ENCODE measurements at places on chromosomes 12 and 14.

GRCh38 chr14:59275668-59276067 lies 87.2 kb downstream of the DAAM1 start:
- no peak for DNase-seq

DNA sequence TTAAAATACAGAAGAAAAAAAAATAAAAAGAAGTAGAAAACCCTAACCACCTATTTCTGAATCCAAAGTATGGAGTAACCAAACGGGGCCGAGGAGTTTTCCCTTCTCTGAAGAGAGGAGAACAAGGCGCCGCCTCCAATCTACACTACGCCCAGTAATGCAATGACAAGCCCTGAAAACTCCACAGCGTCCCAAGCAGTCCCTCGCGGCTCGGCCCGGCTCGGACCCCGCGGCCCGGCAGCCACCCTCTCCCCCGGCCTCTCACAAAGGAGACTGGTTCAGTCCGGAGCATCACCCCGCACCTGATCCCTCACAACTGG lies 371 bp downstream of the CHD8 start:
- DNase-seq = no peak

GRCh38 chr14:39452680-39453079 lies 20.4 kb upstream of the FBXO33 start:
- DNase-seq = no peak

GRCh38 chr12:79991586-79991985 lies 56.7 kb upstream of the PPP1R12A start:
- no peak for DNase-seq

DNA sequence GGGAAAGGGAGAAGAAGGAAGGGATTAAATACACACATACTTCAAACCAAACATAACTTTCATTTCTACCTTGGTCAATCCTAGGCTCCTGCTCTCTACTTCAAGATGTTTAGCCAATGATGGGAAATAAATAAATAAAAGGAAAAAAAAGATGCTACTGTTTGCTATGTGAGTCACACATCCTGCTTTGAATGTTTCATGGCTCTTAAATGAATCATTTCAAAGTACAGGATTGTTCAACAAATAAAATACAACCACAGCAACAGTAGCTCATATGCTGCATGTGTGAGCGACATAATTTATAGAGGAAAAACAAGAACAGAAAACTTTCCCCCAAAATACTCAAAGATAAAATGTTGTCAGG lies 54.3 kb upstream of the NPFF start:
- no peak for DNase-seq

DNA sequence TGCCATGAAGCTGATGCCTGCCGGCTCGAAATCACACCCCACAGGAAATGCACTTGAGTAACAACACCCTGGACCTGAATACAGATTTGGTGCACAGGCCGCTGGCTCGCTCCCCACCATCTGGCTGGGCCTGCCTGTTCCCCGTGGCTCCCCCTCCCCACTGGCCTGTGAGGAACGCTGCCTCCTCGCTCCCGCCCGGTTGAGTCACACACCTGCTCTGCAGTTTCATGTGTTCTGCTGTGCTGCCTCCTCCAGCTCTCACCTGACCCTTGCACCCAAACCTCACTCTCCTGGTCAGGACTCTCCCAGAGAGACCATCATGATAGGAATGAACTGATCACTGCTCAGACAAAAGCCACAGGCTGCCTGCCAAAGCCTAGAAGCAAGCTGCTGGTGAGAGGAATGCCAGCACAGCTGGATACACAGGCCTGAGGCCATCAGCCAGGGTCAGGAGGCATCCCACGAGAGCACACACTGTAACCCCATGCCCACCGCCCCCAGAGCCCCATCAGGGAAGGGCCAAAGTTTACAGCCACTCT lies 3.8 kb upstream of the SIVA1 start:
- DNase-seq = no peak

DNA sequence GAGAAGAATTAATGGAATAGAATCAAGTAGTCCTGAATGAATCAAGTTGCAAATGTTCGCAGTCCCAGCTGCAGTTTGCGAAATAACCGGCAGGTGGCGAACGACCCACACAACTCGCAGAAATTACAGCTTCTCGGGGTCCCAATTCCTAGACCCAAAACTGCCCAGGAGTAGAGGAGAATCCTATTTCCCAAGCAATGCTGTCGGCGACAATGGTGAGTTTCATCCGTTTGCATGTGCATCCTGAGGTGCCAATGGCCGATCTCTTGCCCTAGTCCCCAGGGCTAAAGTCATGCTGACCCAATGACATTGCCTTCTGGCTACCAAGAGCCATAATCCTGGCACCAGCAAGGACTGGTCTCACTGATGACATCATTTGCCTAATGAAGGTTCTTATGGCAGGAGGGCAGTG lies 8.5 kb upstream of the ASCL1 start:
- DNase-seq = peak; percentile 18

DNA sequence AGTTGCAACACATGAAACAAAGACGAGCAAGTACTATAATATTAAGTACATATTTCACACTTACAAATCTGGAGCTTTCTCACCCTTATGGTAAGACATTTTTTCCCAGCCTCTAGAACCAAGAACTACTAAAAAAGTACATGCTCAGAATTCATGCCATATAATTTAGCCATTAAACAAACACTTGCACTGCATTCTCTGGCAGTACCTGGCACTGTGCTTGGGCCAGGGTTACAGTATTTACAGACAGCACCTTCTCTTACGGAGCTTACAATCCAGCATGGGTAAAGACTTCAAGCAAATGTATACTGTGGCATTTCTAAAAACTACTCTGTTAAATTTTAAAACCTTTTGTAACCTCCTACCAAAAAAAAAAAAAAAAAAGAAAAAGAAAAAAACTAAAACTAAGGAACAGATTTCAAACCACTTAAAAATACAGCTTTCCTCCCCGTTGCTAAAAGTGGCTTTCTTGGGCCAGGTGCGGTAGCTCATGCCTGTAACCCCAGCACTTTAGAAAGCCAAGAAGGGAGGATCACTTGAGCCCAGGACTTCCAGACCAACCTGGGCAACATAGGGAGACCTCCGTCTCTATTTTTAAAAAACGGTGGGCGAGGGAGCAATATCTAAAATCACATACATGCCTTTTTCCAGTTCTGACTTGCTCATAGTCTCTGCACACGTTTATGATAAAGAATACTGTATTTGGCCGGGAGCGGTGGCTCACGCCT lies 956 bp downstream of the GNPTAB start:
- no peak for DNase-seq

DNA sequence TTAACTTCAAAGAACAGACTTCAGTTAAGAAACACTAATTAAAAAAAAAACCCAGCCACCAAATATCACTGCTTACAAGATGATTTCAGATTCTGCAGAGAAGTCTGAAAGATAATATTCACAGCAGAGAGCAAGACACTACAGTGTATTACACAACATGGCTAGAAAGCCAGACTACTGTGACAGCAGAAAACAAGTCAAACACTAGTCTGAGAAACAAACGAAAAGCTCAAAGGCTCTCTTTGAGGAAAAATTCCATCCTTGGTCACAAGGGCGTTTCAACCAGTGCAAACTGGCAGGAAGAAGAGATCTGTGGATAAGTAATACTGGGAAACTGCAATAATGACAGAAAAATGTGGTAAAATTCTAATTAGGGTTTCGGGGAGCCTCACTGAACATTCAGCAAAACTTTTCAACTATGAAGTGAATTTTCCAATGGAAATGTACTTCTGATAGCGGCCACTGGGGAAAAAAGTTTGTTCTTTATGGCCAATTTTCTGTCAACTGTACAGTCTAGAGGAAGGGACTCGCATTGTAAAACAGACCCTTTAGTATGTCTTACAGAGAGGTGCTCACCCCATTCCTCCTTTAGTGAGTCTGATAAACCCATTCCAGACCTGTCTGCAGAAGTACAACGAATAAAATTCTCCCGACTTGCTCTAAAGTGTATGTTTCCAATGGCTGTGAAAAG lies 50.4 kb downstream of the ACADS start:
- no peak for DNase-seq

GRCh38 chr12:103517161-103517560 lies 21.4 kb upstream of the C12orf42 start:
- no peak for DNase-seq

GRCh38 chr12:1329784-1330476 lies 264.5 kb downstream of the FBXL14 start:
- no peak for DNase-seq

- no peak for DNase-seq
These were observed 124.3 kb downstream of the RASSF9 start for GRCh38 chr12:85711735-85712390.

DNA sequence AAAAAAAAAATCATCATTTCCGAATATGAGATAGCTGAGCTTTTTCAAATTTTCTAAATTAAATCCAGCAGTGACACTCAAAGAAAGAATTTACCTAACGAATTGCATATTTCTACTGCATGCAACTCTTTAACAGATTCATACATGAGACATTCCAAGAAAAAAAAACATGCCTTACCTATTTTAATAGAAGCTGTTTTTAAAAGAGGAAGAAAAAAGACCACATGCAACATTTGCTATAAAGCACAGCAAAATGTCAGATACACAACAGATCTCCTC lies 18.5 kb downstream of the CORO1C start:
- DNase-seq = no peak

GRCh38 chr12:25283006-25283405 lies 32.3 kb upstream of the KRAS start:
- no peak for DNase-seq

DNA sequence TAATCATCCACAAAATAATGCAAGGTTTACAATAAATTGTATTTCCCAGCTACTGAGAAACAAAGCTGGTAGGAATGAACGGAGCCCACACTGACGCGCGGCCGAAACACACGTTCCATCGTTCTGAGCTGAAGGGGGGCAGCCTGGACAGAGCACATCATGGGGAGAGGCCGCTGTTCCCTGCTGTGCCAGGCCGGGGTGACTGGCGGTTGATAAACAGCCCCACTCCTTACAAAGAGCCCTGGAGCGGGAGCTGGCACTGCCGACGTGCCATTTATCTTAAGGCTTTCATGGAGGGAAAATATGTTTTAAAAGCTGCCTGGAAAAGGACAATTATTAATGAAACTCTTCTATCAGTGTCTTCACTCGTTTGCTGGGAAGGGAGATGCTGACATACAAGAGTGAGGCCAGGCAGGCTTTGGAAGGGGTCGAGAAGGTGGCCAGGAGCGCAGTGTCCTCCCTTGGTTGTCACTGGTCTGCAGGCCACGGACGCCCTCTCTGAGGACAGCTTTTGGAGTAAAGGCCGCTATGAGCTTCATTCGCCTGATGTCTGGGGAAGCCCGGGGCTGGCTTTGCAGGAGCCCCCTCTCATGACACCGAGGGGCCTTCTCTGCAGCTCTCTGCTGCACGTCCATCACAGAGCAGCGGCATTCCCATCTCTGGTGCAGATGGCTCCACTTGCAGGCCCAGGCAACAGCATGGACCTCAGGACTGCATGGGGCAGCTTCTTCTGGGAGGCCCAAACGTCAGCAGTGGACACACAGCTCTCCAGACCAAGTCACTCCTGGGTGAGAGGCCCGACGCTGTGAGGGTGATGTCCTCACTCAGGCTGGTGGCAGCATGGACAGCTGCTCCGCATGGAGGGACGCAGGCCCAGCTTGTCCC lies 355.3 kb upstream of the SFSWAP start:
- DNase-seq = no peak

DNA sequence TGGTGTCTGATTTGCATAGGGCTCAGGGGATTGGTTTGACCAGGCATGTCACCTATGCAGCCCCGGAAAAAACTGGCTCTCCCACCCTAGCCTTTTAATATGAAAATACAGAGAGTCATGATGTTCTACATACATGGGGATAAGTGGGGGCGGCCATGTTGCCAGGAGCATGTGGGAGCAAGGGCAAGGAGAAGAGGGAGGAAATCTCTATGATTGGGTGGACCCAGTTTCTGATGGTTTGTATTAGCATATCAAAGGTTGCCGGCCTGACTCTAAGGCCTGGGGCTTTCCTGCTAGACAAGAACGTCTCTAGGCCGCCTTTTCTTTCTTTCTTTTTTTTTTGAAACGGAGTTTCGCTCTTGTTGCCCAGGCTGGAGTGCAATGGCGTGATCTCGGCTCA lies 123.4 kb upstream of the CPSF6 start:
- DNase-seq = no peak

DNA sequence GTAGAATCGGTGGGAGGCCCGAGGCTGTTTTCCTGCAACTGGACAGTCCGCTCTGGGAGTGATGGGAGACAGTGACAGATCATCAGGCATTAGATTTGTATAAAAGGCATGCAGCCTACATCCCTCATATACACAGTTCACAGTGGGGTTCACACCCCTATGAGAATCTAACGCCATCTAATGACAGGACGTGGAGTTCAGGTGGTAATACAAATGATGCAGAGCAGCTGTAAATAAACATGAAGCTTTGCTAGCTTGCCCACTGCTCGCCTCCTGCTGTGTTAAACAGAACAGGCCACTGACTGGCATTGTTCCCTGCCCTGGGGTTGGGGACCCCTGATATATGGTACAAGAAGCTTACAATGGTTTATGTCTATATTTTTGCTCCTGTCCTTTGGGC lies 179.0 kb downstream of the LRFN5 start:
- DNase-seq = no peak

DNA sequence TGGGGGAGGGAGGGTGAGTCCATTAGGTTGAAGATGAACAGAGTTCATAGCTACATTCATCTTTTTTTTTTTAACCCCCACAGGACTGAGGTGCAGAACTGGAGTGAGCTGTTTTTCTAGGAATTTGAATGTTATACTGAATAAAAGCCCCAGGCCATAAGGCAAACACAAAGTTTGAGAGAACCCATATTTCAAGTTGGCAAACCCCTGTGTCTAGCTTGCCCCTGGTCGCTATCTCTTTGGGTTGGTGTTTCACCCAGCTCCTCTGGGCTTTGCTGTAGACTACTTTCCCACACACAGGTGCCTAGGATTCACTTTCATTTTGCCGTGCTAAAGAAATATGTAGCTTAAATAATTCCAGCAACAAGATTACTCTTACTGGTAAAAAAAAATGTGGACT lies 5.2 kb upstream of the LMO3 start:
- no peak for DNase-seq

- DNase-seq = no peak
These were observed 41.1 kb upstream of the CSRNP2 start for GRCh38 chr12:51124504-51124903.

GRCh38 chr14:71331403-71331802 lies 424.1 kb downstream of the PCNX1 start:
- no peak for DNase-seq

GRCh38 chr14:33332497-33332896 lies 393.8 kb downstream of the NPAS3 start:
- DNase-seq = no peak

DNA sequence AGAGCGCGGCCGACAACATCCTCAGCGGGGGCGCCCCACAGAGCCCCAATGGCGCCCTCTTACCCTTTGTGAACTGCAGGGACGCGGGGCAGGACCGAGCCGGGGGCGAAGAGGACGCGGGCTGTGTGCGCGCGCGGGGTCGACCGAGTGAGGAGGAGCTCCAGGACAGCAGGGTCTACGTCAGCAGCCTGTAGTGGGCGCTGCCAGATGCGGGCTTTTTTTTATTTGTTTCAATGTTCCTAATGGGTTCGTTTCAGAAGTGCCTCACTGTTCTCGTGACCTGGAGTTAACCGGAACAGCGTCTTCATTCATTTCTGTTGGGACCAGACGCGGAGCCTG lies 103.8 kb upstream of the FKBP4 start:
- DNase-seq = peak; percentile 33

All from stimulated activated CD4-positive, alpha-beta T cell treated with anti-CD3 and anti-CD28 coated beads, TNF-alpha, amount 100 ng/mL, for 48 hours (primary cell).